NCI-H1417 (cell line): ENCODE measurements at places on chromosomes 13 and 19.

- DNase-seq, result no peak
These were observed 12.8 kb downstream of the LYPD3 start for GRCh38 chr19:43452582-43452981.

- no peak for DNase-seq
These were observed 8.5 kb upstream of the SLC25A15 start for GRCh38 chr13:40780822-40781401.

GRCh38 chr13:109394311-109394988 is 391.9 kb downstream of the IRS2 start:
- no peak for DNase-seq

GRCh38 chr13:104691767-104692467 is 1625.7 kb upstream of the SLC10A2 start:
- DNase-seq, result no peak

GRCh38 chr13:93227878-93228642 is 1.5 kb downstream of the GPC6 start:
- DNase-seq, result peak; percentile 94

- no peak for DNase-seq
These were observed 11.6 kb upstream of the PGLS start for GRCh38 chr19:17499648-17500446.

- DNase-seq, result no peak
These were observed 537.6 kb downstream of the EFNB2 start for GRCh38 chr13:105997581-105998550.

DNA sequence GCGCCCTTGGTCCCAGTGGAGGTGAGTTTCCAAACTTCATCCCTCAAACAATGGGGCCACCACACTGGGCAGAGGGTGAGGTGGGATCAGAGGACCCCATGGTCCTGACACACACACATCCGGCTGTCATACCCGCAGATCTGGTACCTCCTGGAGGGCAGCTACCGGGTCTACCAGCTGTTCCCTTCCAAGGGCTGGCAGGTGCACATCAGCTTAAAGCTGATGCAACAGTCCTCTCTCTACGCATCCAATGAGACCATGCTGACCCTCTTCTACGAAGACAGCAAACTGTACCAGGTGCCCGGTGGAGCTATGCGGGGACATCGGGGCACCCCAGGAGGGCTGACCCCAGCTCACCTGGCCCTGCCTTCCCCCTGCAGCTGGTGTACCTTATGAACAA is 14.0 kb upstream of the PSMD8 start:
- peak; percentile 12 for DNase-seq

GRCh38 chr19:11887234-11887610 is 360 bp upstream of the ZNF69 start:
- no peak for DNase-seq

DNA sequence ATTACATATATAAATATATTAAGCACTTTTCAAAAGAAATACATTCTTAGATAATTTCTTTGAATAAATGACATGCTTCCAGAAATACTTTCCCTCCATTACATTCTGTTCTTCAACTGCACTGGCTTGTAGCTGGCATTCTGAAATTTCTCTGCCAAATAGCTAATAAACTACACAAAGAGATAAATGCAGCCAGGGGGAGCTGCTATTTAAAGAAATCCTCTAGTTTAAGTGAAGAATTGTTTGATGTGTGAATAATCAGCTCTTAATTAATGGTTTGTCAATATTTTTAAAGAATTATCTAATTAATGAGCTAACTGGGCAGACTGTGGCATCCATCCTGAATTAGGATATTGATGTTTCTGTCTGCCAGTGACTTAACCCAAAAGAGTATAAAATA is 30.7 kb downstream of the SLC7A1 start:
- no peak for DNase-seq

GRCh38 chr19:419721-420515 is 11.0 kb upstream of the C2CD4C start:
- no peak for DNase-seq

DNA sequence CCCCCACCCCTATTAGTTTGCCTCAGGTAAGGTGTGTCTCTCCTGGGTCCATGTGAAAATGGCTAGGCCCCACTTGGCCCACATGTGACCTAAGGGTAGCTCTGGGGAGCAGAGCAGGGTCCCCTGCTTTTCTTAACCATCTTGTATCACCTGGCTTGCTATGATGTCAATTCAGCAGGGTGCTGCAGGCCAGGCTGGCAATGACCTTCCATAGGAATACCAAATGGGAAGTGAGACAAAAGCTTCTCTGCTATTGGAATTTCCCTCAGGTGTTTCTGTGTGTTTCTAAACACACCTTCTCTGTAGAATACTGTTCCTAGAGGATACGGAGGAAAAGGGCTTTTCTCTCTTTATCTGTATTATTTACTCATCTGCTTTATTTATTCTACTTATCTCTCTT is 35.7 kb upstream of the DACH1 start:
- DNase-seq, result no peak

DNA sequence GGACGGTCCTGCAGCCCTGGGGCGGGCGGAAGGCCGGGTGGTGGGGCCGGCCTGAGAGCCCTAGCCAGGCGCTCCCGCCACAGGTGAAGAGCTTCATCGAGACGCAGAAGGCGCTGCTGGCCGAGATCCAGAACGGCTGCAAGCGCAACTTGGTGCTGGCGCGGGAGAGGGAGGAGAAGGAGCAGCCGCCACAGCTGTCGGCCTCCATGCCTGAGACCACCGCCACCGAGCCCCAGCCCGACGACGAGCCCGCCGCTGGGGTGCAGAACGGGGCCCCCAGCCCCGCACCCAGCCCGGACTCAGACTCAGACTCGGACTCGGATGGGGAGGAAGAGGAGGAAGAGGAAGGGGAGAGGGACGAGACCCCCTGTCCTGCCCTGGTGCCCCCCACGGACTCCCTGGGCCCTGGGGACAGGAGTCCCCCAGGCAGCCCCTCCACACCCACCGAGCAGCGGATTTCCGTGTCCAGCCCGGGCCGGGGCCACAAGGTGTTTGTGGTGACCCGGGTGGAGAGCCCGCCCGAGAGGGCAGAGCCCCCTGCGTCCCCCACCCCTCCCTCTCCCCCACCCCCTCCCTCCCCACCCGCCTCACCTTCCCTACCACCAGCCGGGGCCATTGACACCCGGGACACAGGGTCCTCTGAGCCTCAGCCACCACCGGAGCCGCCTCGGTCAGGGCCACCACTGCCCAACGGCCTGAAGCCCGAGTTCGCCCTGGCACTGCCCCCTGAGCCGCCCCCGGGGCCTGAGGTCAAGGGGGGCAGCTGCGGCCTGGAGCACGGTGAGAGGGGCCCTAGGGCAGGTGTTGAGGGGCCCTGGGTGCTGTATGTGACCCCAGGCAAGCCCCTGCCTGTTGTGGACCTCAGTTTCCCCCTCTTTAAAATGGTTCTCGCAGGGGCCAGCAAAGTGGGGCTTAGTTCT is 15.3 kb downstream of the NKPD1 start:
- no peak for DNase-seq

GRCh38 chr13:101515504-101515903 is 63.0 kb downstream of the ITGBL1 start:
- no peak for DNase-seq

DNA sequence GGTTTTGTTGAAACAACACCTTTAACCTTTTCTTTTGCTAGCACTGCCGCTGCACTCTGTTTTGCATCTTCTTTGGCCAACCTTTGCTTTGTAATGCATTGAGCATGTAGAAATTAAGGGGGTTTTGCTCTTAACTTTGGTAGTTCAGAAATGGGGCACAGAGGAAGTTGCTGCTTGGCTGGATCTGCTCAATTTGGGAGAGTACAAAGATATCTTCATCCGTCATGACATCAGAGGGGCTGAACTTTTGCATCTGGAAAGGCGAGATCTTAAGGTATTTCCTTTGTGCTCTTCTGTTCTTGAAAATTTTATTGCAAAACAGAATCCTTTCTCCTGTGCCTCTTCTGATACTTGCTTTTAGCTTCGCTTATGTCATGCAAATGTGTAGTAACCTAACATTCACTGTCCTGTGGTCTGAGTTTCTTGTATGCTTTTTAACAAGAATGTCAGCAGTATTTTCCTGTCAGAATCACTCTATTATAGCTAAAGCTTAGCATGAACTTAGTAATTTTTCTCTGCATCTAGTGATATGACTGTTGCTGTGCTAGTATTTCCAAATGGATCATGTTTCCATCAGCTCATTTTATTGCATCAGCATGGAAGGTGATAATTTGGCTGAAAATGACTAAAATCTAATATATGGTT is 50.7 kb upstream of the AKAP11 start:
- no peak for DNase-seq

GRCh38 chr19:664913-665443 is 2.0 kb upstream of the RNF126 start:
- peak; percentile 95 for DNase-seq

DNA sequence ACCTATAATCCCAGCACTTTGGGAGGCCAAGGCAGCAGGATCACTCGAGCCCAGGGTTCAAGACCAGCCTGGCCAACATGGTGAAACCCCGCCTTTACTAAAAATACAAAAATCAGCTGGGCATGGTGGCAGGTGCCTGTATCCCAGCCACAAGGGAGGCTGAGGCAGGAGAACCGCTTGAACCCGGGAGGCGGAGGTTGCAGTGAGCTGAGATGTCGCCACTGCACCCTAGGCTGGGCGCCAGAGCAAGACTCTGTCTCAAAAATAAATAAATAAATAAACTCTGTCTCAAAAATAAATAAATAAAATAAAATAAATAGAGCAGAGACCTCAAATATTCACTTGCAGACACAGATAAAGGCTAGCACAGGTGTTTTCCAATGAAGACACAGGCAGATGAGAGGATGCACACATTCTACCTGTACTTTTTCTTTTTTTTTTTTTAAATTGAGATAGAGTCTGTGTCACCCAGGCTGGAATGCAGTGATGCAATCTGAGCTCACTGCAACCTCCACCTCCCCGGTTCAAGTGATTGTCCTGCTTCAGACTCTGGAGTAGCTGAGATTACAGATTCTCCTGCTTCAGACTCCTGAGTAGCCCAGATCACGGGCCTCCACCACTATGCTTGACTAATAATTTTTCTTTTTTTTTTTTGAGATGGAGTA is 2.7 kb upstream of the RPS16 start:
- DNase-seq, result no peak

DNA sequence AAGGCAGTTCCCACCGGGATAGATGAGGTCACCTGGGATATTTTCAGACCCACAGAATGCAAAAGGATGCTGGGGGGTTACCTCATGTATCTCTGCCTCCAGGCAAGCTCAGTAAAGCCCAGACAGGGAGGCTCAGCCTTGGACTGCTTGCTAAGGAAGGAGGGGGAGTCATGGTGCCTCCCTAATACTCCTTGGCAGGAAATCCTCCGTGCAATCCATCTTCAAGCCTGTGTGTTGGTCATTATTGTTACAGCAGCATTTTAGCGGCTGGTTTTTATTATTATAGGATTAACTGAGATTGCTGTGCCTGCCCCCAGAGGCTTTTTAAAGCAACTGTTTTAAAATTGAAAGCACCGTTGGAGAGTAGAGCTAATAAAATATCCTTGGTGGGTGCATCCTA is 188.5 kb upstream of the UBL3 start:
- no peak for DNase-seq
